ENCODE measurements at places on chromosomes 12 and 14. TPM values are rescaled to one million over a fixed set of nuclear protein-coding genes. Genes with fewer than 3 reads are reported as not detected.

DNA sequence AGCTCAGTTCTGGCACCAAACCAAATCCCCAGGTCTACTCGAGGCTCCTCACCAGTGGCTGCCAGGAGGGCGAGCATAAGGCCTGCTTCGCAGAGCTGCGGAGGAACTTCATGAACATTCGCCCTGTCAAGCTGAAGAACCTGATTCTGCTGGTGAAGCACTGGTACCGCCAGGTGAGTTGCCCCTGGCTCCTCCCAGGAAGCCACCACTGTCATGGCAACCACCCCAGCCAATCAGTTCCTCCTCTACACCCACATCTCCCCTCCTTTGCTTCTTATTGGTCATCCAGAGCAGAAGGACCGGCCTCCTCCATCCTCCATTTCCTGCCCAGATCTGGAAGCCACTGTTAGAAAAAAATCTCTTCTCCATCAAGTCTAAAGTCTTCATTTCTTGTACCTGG lies 17.2 kb upstream of the OAS2 start:
- DNase-seq, result no peak

SLC7A8 gene
- 8.6 TPM for total RNA-seq

- no peak for DNase-seq
Observed at GRCh38 chr12:5154091-5154490, 110.4 kb downstream of the KCNA5 start.

DNA sequence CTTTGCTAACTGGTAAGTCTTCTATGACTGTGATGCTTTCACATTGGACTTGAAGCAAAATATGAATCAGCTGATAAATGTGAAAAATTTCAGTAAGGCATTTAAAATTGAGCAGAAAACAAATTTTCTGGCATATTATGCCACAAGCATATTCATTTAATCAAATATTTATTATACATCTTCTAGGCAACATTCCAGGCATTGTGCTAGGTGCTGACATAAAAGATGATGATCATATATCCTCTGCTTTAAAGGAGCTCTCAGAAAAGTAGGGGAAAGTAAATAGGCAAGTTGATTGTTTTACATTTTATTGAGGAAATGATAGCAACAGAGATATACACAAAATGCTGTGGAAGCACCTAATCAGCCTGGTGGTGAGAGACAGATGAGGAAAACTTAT lies 248.9 kb downstream of the SLC16A7 start:
- no peak for DNase-seq

PRPH gene
- total RNA-seq, result 141 TPM

GRCh38 chr12:125549836-125550235 lies 484.6 kb downstream of the AACS start:
- no peak for DNase-seq

DNA sequence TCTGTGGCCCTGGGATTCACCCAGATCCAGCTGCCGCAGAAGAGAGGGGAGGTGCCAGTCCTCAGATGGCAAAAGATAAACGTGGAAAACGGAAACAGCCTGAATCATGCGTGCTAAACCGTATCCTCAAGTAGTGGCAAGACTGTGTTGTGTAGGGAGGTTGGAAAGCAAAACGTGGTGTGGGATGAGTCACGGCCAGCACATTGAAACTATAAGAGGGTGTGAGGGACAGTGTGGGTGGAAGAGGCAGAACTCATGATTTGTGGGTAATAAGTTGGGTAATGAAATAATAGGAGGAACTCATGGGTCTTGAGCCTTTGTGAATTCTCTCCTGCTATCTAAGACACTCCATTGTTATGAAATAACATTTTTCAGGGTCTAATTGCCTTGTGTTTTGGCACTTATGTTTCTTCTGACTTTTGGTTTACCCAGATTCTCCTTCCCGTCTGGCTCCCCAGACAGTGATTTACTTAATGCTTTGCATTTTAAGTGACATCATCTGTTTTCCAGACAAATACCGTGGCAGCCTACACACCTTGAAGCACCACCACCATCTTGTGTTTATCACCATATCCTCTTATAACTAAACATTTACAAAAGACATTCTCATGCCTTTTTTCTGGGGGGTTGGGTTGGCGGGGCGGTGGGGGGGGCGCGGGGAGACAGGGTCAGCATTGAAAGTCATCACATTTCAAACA lies 62.3 kb upstream of the PTCSC3 start:
- DNase-seq, result no peak

DNA sequence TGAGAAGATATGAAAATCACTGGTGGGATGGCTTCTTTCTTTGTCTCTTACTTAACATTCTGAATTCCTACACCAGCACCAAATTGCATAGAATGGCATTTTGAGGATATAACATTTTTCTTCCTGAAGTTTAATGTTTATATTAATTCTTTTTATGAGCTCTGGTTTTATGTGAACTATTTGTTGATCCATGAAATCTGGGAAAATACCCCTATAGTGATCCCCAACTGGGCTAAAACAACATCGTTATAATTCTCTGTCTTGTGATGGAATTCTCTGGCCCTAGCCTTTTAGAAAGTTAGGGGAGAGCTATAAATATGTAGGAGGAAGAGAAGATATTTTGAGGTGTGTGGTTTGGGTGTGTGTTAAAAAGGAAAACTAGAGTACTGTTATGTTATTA lies 29.2 kb downstream of the PELI2 start:
- DNase-seq, result no peak

TAS2R7 gene
- not detected for total RNA-seq

DNA sequence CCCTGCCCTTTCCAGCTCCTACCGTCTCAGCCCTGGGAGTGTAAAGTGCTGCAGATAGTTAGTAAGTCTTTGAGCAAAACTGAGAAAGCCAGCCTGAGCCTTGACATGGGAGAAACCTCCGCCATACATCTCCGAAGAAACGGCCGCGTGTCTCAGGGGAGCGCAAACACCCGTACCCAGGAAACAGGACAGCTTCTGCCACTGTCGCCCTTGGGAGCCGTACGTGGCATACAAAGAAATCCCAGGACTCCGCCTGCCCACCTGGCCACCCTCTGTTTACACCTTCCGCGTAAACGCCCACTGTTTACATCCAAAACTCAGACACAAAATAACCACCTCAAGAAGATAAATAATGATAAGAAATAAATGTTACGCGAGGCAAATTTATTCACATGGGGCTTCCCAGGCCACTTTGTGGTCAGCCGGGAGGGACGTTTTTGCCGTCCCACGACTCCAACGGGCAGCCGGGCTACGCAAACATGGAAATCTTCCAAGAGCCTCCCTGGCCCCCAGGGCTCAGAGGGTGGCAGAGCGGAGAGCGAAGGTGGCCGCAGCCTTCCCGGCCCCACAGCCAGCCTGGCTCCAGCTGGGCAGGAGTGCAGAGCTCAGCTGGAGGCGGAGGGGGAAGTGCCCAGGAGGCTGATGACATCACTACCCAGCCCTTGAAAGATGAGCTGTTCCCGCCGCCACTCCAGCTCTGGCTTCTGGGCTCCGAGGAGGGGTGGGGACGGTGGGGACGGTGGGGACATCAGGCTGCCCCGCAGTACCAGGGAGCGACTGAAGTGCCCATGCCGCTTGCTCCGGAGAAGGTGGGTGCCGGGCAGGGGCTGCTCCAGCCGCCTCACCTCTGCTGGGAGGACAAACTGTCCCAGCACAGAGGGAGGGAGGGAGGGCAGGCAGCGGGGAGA lies at the start of gene BDKRB2:
Gene BDKRB2 (plus strand): TSS at position 689 of the 908 bp plus-strand sequence. CDS start 32,269 bp downstream, outside the sequence.
- DNase-seq, result no peak

DNA sequence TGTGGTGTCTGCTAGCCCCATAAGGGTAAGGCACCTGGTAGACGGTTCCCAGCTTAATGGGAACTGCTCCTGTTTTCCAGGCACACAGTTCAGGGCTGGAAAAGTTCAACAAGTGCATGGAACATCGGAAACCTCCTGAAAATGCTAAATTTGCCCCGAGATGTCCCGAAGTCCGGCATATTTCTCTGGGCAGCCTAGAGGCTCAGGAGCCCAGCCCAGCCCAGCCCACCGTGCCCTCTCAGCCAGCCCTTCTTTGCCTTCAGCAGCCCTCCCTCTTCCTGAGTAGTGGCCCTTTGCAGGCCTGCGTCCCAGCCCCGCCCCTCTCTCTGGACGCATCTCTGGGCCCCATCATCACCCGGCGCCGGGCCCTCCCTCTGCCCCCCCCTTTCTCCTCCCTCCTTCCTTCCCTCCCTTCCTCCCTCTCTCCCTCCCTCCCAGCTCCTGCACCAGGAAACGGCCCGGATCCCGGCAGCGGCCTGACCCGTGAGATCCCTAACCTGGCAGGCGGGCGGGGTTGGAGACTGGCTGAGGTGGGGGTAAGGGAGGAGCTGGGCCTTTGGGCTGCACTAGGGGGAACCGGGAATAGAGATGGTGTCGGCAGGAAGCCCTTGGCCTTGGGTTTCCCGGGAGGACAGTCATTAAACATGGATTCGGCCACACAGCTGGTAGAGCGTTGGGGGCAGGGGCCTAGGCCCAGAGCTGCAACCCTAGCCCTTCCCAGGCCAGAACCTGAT lies at the start of gene BCL2L2:
Gene BCL2L2 (plus strand): TSS at position 422 of the 734 bp plus-strand sequence. CDS start 935 bp downstream, outside the sequence.
- peak; percentile 86 for DNase-seq

- DNase-seq, result no peak
Observed at GRCh38 chr14:93928184-93929047, 1.3 kb downstream of the FAM181A start.

DNA sequence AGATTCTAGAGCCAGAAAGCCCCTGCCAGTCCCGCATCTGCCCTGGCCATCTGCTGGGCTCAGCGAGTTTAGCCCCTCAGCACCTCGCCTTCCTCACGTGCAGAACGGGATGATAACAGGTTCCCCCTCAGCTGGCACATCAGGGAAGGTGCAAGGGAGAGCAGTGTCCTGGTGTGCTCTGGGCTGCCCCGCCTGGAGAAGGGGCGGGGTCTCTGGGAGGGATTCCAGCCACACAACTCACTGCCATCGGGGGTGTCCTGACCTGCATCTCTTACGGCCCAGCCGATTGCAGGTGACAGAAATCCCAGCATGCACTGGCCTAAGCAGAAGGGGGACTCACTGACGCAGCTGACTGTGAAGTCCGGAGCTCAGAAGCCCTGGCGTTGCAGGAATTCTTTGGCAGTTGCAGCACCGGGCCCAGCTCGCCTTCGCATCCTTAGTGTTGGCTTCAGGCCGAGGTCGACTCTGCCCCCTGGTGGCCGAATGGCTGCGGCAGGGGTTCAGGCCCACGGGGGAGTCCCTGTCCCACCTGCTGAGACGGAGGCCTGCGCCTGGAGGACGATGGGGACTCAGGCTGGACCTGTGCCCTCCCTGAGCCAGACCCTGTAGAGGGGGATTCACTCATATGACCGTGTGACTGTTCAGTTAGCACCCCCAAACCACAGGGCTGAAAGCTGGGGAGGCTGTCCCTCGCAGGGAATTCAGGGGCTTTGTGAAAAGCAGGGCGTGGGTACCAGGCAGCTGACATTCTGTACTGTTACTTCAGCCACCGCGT lies 178.6 kb downstream of the ADGRD1 start:
- DNase-seq, result no peak

- DNase-seq, result no peak
Observed at GRCh38 chr12:11724888-11725311, 75.4 kb downstream of the ETV6 start.

- no peak for DNase-seq
Observed at GRCh38 chr12:68210875-68211274, 14.7 kb downstream of the IL26 start.

ACVR1B gene
- 16.1 TPM for total RNA-seq

- DNase-seq, result no peak
Observed at GRCh38 chr12:43931187-43931586, 95.3 kb downstream of the TMEM117 start.

- no peak for DNase-seq
Observed at GRCh38 chr12:22034709-22035506, 11.1 kb upstream of the CMAS start.

GPR135 gene
- total RNA-seq, result 5.7 TPM

DNA sequence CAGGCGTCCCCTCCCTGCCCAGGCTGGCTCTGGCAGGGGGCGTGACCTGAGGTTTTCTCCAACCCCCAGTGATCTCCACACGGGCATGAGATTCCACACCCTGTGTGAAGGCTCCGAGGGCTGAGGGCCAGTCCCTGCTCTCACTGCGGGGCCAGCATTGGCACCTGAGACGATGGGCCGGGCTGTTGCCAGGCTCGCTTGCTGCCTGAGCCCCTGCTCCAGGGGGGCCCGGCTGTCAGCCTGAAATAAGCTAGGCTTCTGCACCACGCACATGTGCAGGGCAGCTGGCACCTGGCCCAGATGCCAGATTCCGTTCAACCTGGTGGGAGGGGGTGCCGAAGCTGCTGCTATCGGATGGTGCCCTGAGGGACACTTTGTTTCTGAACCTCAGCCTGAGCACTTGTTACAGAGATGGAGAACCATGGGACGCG lies 196.5 kb upstream of the PRMT8 start:
- no peak for DNase-seq

- DNase-seq, result no peak
Observed at GRCh38 chr12:25307818-25308217, 57.1 kb upstream of the KRAS start.

PRH2 gene
- 0.88 TPM for total RNA-seq

GRCh38 chr14:92585981-92586937 lies 72.7 kb downstream of the RIN3 start:
- no peak for DNase-seq

DNA sequence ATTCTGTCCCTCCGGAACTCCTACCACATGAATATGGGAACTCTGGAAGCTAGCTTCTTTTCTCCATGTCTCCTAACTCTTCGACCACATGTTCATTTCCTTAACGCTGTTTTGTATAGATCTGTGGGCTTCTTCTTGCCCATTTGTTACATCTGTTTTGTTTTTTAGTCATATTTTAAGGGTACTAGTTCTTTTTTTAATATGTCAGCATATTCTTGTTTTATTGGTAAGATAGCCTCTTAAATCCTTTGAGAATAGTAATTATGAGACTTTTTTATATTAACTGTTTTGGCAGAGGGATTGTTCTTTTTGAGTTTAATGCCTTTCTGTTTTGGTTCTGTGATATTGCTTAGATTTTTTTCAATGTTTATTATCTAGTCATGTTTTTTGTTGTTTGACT lies 70.5 kb downstream of the VRK1 start:
- no peak for DNase-seq

- no peak for DNase-seq
Observed at GRCh38 chr14:93033084-93033982, 82.4 kb downstream of the ITPK1 start.

DNA sequence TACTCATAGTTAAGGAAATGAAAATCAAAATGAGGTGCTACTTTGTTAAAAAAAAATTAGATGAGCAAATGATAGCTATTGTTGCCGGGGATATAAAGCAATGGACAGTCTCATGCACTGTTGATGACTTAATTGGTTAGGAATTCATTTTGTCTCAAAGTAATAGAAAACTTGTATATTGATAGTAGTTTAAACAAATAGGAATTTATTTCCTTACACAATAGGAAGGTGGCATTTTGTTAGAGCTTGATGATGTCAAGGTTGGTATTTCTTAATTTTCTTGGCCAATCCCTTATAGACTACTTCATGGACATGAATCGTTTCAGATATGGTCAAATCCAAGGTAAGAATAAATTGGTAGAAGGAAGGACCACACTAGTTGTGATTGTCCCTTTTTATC lies 7.8 kb downstream of the PRPF39 start:
- no peak for DNase-seq

ETFRF1 gene
- total RNA-seq, result 33.9 TPM

NTS gene
- total RNA-seq, result 5.2 TPM

GRCh38 chr14:80364816-80365215 lies 153.5 kb upstream of the DIO2 start:
- DNase-seq, result no peak

GRCh38 chr12:127445581-127446139 lies 821.3 kb upstream of the TMEM132C start:
- no peak for DNase-seq

AMN gene
- 0.39 TPM for total RNA-seq

Data from spinal cord (tissue), 10 donors.